ENCODE measurements at places on chromosomes 7 and 10.

DNA sequence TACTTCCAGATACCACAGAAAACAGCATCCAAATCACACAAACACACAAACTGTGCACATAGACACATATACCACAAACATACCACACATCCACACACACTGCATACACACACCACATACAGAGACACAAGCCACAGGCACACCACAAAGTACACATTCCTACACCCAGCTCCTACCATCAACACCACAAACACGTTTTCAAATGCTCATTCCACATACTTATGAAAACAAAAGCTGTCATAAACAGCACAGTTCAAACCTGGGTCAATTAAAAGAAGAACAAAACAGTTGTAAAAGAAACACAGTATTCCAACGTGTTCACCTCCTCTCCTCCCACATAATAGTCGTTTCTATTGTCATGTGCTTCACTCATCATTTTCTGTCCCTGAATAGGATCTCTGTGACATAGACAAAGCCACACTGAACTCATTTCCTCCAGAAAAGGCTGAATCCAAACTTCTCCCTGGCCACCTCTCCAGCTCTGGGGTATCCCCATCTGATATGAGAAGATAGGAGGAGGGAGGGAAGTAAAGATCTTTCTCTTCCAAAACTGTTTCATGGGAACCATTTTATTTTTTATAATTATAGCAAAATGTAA is 89.2 kb downstream of the CXCL12 start:
- DNase-seq = no peak

DNA sequence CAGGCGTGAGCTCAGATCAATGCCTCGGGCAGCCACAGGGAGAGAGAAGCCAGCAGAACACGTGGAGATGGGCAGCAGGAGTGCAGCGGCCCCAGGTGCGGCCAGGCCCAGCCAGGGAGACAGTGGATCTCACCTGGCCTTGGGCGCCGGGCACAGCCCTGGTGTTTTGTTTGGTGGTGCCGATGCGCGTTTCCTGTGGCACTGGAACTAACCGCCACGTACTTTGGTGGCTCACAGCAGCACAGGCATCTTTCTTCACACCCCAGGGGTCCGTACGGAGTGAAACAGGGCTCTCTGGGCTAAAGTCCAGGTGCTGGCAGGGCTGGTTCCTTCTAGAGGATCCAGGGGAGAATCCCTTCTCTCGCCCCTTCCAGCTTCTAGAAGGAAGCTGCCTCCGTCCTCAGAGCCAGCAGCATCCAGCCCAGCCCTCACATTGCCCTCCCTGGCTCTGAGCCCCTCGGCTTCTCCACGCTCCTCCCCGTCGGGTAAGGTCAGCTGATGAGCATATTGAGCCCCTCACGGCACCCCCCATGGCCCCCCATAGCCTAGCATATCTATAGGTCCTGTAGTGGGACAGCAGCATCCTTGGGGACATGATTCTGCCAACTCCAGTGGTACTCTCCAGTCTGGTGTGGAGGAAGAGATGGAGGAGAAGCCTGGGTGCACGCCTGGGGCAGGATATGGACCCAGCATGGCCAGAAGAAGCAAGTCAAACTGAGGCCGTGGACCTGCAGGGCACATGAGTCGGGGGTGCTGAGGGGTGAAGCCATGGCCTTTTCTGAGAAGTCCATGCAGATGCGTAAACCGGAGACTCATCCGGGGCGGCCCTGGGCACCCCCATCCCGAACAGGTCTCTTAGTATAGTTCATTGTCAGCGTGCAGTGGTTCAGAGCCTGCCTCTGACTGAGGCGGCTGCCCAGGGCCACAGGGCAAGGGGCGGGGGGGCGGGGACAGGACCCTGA is 43.4 kb upstream of the PPP2R2D start:
- DNase-seq = no peak

DNA sequence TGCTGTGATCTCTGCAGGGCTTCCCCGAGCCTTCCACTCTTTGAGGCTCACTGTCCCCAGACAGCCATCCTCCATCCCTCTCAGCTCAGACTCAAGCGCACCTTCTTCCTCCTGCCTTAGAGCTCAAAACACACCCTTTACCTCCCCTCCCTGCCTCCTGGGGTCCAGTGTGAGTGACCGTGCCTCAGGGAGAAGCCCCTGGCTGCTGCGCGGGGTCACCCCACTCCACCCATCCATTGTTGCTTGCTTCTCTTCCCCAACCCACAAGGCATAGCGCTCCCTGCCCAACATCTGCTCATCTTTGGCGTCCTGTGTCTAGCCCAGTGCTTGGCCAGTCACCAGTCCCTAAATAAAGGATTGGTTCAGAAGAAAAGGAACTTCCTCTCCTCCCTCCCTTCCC is 170.3 kb downstream of the TCERG1L start:
- no peak for DNase-seq

DNA sequence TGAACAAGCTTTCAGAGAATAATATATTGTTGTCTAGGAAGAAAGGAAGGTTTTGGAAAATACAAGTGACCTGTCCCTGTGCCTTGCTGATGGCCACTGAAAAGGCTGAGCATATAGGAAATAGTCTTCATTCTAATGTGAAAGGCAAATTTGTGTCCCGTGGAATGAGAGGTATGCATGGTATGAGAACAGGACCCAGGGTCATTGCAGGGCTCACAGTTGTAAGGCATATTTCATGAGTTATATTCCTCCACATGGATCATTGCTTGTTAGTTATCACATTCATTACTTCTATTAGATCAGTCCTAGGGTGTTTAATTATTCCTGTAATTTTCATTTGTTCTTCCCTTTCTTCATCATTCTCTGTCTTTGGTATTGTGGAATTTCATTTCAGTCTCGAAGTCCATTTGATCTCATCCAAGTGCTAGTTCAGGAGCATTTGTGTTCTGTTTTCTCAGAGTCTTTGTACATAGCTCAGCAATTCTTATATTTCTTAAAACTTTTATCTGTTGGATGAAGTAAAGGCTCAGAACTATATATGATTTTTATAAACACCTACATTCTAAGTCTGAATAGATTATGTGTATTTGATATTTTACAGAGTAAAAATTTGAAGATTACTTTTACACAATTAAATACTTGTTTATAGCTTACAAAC is 39.4 kb upstream of the ARHGAP21 start:
- DNase-seq = no peak

DNA sequence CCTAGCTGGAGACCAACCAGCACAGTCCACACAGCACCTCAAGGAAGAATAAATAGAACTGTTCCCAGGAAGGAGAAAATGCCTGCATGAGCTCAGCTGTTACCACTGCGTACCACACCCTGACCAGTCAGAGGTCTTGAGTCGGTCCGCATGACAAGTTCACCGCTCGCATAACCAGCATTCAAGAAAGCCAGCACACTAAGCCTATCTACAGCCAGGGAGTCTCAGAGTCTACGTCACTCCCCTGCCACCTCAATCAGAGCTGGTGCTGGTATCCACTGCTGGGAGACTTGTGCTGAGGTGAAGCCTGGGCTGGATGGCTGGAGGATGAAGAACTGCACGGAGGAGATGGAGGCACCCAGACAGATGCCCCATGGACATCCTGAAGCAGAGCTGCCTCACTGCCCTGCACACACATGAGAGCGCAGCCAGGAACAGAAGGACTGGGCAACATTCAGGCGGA is 19.6 kb downstream of the AKR1C1 start:
- DNase-seq = no peak

All from inflammatory macrophage (primary cell).